ENCODE measurements at places on chromosomes 12 and 14.

- no peak for DNase-seq
Observed at GRCh38 chr12:131640525-131640924, 70.4 kb upstream of the SFSWAP start.

- DNase-seq = no peak
Observed at GRCh38 chr14:82872494-82872893, 1338.8 kb upstream of the SEL1L start.

DNA sequence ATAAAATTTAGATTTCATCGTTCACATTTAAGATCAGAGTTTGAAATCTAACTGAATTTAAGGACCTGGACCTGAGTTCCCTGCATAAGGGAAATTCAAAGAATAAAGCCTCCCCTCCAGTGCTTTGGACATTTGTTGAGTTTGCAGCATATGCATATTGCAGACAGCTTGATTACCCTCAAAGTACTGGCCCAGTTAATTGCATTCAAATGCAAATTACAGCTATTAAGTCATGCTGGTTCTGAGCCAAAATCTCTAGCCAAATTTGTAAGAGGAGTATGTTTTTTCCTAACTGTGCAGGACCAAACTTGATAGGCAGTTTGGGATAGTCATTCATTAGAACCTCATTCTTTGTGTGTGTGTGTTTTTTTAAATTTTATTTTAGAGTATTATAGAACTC, 9.1 kb upstream of the KIF21A start:
- no peak for DNase-seq

DNA sequence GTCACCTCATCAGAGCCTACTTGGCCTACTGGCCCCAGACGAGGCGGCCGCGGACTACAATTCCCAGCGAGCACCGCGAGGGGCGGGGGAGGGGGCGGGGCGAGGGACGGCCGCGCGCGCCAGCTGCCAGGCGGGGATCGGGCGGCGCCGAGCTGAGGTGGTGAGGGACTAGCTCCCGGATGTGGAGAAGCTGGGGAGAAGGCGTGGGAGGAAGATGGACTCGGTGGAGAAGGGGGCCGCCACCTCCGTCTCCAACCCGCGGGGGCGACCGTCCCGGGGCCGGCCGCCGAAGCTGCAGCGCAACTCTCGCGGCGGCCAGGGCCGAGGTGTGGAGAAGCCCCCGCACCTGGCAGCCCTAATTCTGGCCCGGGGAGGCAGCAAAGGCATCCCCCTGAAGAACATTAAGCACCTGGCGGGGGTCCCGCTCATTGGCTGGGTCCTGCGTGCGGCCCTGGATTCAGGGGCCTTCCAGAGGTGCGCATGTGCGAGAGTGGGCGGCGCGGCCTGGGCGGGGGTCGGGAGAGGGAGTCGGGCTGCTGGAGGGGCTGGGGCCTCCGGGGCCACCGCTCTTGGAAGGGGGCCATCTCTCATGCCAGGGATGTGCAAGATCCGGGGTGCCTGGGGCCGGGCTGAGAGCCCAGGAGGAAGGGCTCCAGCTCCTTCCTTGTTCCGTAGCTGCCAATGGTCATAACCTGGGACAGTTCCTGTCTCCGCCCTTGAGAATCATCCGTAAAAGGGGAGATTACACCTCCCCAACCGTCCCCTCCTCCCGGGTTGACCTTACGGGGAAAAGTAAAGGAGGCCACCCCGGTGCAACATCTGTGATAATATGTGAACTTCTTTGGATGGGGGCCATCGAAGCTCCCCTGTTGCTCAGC, at the start of gene CMAS:
CMAS (plus strand) TSS at position 129 of the 878 bp plus-strand sequence; CDS start at position 215, 86 bp downstream.
- peak; percentile 64 for DNase-seq

DNA sequence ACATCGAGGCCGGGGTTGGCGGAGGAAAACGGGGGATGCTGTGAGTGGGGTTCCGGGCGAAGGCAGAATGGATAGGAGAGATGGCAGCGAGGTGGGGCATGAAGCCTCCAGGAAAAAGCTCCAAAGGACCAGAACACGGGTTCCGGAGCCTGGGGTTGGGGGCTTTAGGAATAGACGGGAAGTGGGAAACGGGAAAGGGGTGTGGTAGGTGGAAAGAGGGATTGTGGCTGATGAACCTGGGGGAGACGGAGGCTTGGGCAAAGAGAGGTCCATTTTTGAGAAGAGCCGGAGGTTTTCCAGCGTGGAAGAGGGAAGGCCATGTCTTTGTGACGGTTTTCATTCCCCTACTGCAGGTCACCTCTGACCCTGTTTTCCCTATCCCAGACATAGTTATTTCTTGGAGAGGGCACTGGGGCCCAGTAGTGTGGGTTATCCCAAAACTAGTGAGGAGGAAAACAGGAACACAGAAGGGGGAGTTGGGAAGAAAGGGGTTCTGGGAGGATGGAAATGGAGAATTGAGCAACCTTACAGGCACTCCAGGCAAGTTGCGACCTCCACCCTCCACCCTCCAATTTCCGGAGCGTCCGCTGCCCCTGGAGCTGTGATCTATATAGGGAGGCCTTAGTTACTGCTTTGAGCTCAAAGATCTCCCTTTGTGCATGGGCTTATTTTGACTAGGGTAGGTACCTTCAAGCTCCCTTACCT, 1.1 kb downstream of the ATN1 start:
- no peak for DNase-seq

GRCh38 chr12:27359578-27360340, 27.1 kb downstream of the BMAL2 start:
- DNase-seq = no peak

DNA sequence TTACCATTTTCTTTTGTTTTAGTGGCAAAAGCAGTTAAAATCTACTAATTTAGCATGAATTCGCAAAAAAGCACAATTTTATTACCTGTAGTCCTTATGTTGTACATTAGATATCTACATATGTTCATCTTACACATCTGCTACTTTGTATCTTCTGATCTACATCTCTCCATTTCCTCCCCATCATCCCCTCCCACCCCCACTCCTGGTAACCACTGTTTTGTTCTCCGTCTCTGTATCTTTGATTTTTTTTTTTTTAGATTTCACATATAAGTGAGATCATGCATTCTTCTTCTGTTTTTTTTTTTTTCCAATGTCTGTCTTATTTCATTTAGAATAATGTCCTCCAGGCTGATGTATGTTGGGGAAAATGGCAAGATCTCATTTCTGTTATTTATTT, 922.7 kb downstream of the VRK1 start:
- DNase-seq = no peak

DNA sequence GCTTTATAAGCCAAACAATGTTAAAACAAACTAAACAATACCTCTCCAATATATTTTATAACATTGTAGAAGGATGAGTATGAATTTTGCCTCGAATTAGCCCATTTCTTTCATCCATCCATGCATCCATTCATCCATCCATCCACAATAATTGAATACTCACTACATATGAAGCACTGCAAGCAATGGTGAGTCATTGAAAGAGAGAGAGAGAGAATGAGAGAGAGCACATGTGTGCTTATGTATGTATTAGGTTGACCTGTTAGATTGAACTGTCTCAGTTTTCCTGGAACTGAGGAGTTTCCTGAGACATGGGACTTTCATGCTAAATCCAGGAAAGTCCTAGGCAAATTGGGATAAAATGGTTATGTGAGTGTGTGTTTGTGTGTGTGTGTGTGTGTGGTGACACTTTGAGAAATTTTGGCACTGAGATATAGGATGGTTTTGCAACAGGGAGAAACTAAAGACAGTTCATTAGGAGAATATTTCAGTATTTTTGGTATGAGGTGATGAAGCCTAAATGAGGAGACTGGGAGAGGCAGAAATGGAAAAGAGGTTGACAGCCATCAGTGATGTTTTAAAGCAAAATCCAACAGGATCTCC, 98.4 kb downstream of the C12orf75 start:
- no peak for DNase-seq

DNA sequence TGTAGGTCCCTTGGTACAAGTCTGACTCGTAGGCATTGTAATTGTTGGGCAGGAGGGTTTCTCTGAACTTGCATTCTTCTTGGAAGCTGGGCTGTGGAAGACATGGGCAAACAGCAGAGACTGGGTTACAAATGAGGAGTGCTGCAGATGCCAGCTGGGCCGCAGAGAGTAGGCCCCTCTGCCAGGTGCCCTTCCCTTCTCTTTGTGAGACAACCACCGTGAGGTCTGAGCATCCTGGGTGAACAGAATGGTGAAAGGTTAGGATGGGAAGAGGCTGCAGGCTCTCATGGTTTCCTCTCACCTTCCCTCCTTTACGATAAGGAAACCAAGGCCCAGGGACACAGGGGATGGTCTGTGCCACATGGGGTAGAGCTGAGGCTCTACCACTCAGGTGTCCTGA, 11.3 kb downstream of the FGF6 start:
- no peak for DNase-seq

DNA sequence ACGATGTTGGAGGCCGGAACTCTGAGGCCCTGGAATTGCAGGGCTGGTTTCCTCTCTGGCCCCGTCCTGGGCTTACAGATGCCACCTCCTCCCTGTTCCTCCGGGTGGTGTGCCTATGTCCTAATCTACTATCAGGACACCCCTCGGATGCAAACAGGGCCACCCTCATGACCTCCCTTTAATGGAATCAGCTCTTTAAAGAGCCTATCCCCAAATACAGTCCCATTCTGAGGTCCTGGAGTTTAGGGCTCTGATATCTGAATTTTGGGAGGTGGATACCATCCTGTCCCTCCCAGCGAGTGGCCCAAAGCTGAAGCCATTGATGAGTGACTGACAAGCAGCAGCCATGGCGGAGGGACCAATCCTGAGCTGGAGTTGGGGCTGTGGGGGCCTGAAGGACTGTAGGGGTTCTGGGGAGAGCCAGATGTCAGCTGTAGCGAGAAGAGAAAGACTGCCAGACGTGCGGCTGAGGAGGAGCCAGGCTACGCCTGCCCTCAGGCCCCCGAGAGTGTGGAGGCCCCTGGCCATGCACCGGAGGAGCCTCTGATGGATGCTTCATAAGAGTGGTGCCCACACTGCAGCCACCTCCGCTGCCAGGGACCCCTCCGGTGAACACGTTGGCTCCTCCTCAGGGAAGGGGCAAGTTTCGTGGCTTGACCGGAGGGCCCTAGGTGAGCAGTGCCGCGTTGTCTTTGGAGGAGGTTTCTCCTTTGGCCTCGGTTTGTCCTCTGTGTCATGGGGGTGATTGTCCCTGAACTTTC, 100.2 kb downstream of the KIF26A start:
- DNase-seq = no peak

DNA sequence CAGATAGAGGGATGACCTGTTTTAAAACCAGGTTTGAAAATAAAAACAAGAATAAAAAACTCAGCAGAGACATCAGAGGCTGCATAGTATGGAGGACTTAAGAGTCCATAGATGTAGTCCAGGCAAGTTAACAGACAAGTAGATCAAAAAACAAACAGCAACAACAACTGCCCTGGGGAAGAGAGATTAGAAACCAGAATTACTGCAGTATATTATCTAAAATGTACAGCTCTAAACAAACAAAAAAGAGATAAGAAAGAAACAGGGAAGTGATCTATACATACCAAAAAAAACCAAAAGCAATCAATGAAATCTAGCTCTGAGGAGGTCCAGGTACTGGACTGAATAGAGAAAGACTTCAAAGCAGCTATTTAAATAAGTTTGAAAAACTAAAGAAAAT, 48.8 kb downstream of the ACSM4 start:
- no peak for DNase-seq

DNA sequence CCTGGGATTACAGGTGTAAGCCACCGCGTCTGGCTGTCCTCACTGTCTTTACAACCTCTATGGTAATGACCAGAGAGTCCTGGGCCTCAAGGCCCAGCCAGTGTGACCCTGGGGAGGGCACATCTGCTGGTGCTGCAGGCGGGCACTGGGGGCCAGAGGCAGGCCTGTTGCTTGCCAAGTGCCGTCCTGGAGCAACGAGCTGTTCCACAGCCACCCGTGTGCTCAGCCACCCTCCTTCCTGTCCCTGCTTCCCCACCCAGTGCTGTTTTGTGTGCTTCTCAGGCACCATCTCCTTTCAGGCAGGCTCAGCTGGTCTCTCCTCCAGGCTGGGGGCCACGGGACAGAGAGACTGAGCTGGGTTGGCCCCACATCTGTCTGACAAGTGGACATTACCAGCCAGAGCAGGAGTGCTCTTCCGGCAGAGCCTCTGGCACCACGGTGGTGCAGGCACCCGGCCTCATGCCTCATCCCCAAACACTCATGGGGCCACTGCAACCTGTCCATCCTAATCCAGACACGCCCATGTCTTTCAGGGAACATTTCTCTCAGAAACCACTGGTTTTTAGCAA, 9.0 kb downstream of the SLC25A47 start:
- DNase-seq = no peak

DNA sequence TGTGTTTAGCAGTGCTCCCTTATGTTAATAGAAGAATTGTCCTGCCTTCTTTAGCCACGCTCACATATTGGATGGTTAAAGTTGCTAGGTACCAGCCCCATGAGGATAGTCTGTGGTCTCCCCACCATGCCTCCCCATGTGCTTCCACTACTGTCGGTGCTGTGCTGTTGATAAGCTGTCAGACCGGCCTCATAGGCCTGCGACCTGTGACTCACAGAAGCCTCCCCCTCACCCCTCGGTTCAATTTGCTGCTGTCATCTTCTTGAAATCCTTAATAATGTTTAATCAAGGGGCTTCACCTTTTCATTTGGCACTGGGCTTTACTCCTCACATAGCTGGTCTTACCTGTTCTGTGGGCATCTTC, 227.2 kb downstream of the NPAS3 start:
- DNase-seq = no peak

GRCh38 chr14:76918256-76918781, 92.1 kb downstream of the LRRC74A start:
- DNase-seq = peak; percentile 70

GRCh38 chr14:30803185-30803584, 71.2 kb upstream of the COCH start:
- DNase-seq = no peak

DNA sequence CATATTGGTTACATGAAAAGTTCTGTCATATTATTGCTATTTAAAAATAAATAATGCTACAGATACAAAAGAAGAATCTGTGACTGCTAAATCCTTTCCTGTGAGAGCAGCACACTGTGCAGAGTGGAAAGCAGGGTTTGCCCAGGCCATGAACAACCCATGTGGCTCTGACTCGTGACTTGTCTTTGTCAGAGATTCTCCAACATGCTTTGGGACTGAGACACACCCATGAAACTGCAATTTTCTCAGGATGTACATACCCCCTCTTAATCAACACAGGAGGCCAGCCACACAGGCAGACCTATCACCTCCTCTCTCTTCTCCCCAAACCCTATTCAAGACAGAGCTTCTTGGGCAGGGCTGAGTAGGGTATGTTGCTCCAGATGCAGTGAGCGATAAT, 96.8 kb upstream of the NTF3 start:
- no peak for DNase-seq

Measured in HTR-8/SVneo (cell line).